ENCODE measurements at places on chromosomes 12 and 14.

GRCh38 chr14:64715146-64715627 is 11.0 kb downstream of the PLEKHG3 start:
- no peak for DNase-seq

- DNase-seq: no peak
Observed at GRCh38 chr14:32354716-32355115, 25.6 kb downstream of the AKAP6 start.

GRCh38 chr12:7039403-7039802 is 21.1 kb upstream of the C1S start:
- no peak for DNase-seq

GRCh38 chr12:8033153-8034044 is 883 bp downstream of the FOXJ2 start:
- DNase-seq: no peak

GRCh38 chr12:110732572-110732971 is 10.1 kb downstream of the PPP1CC start:
- no peak for DNase-seq

GRCh38 chr12:14952299-14952921 is 9.0 kb downstream of the ARHGDIB start:
- DNase-seq: no peak

DNA sequence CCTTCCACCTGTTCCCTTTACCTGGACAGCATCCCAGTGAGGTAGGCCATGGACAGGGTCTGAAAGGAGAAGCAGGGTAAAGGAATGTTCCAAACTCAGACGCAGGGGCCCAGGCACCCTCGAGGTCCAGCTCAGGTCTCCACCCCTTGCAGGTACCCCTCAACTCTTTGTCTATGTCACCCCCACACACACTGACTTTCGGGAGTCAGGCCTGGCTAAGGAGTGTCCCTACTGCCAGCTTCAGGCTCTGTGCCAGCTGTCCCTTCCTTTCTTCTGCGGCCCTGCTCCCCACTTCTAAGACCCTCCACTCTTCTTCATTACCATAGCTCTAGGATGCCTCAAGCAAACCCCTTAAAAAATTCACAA is 13.6 kb downstream of the FAIM2 start:
- no peak for DNase-seq

GRCh38 chr12:116456330-116457082 is 102.7 kb upstream of the MAP1LC3B2 start:
- DNase-seq: no peak

DNA sequence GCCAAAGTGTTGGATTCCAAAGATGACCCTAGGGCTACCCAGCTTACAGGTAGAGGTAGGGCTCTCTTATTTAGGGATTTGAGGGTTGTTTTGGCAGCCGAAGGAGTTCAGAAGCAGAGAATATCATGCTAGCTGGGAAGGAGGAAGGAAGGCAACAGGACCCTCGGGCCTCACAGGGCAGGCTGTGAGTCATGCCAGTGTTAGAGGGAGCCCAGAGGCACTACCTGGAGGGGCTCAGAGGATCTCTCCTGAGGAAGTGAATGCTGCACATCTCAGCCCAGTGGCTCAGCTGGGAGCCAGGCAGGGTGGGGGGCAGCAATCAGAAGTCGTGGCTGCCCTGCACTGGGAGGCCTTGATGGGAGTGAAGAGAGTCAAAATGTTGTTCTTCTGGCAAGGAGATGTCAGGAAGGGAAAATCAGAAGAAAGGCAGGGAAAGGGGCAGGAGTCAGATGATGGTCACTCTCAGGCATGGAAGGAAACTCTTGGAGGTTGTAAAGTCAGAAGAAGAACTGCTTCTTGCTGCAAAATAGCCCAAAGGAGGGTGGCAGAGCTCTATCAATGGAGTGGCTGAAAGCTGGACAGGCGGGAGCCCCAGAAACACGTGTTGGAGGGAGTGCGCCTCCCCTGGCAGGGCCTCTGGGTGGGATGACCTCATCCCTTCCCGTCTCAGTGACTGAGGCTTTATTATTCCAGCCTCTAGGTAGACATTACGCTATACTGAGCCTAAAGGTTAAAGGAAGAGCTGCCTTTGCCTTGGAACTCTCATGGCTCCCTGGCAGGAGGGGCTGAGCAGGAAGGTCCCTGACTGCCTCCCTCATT is 141.3 kb downstream of the SMOC1 start:
- no peak for DNase-seq

- DNase-seq: no peak
Observed at GRCh38 chr12:109983432-109984142, 12.6 kb downstream of the GIT2 start.

- DNase-seq: no peak
Observed at GRCh38 chr14:73944432-73945158, 5.3 kb downstream of the FAM161B start.

GRCh38 chr14:92940543-92940942 is 17.6 kb downstream of the CHGA start:
- DNase-seq: no peak

GRCh38 chr12:89571491-89572195 is 45.8 kb upstream of the POC1B start:
- DNase-seq: no peak

GRCh38 chr14:89900802-89901201 is 53.7 kb downstream of the EFCAB11 start:
- no peak for DNase-seq

- DNase-seq: no peak
Observed at GRCh38 chr12:95551305-95551704, at the start of gene USP44. Gene USP44, minus strand, starts transcription at chr12:95551476. Its CDS starts 17,220 bp downstream, at chr12:95534256.

DNA sequence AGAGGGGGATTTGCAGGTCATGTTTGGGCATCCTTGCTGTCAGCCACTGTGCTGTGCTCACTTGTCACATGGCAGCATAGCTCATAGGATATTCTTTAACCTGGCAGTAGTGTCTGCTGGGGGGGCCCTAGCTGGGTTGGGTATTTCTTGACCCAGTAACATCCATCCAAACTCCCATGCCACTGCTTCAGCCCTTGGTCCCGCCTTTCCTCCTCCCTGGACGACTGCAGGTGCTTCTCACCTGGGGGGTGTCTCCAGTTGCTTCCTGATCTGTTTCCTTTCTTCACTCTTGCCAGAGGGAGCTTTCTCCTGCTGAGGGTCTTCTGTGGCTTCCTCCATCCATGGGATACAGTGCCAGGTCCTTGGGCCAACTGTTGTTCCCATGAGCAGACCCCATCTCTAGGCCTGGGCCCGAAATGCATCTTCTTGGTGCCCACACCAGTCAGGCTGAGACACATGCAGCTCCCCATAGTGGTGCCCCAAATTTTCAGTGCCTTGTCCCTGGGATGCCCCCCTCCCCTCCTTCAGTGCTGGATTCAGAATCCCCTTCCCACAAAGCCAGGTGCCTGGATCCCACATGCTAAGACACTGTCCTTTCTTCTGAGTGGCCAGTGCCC is 20.5 kb downstream of the C14orf132 start:
- DNase-seq: no peak

DNA sequence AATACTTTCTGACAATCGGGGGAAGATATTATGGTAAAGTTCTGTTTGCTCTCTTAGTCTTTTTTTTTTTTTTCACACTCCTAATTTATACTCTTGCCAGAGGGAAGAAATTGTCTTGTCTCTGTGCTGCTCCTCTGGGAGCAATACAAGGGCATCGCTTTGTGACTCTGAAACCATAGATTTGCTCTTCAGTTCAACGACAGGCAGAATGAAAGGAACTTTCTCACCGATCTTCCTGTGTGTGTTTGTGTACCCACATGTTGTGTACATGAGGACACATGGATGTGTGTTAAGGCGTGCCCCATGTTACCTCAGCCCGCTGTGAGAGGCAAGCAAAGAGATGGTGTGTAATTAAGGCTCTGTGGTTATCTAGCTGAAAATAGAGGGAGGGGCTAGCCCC is 457.6 kb downstream of the EGLN3 start:
- no peak for DNase-seq

GRCh38 chr12:4273652-4274395 is at the start of gene CCND2:
Gene CCND2, plus strand, starts transcription at chr12:4273762. Its CDS starts 279 bp downstream, at chr12:4274041.
- DNase-seq: peak; percentile 57

- DNase-seq: no peak
Observed at GRCh38 chr12:100166232-100166631, 23.6 kb upstream of the BLTP3B start.

- DNase-seq: no peak
Observed at GRCh38 chr12:91367234-91367849, 184.7 kb upstream of the DCN start.

DNA sequence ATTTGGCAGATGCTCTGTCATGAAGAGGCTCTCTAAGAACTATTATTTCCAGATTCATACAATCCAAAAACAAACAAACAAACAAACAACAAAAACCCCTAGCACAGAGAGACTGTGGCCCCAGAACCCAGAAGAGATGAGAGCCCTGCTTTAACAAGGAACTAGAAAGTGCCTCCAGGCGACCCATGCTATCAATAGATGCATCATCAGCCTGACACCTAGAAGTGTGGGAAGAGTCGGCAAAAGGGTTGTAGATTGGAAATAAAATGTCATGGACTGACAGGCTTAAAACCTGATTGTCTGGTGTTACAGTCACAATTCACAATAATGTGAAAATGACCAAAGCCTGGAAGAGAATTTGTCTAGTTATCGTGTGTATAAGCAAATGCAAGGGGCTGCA is 50.6 kb upstream of the FLRT2 start:
- DNase-seq: no peak

- no peak for DNase-seq
Observed at GRCh38 chr14:34348592-34348991, 113.4 kb downstream of the SPTSSA start.

- DNase-seq: no peak
Observed at GRCh38 chr12:115155665-115156645, 472.0 kb upstream of the TBX3 start.

DNA sequence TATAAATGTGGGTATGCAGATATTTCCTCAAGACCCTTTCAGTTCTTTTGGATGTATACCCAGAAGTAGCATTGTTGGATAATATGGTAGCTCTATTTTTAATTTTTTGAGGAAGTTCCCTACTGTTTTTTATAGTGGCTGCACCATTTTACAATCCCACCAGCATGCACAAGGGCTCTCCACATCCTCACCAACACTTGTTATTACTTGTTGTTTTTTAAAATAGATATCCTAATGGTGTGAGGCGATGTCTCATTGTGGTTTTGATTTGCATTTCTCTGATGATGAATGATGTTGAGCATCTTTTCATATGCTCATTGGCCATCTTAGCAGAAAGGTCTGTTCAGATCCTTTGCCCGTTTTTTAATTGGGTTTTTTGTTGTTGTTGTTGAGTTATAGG is 47.1 kb downstream of the DIP2B start:
- DNase-seq: no peak

- no peak for DNase-seq
Observed at GRCh38 chr14:69268763-69269162, 8.8 kb downstream of the GALNT16 start.

DNA sequence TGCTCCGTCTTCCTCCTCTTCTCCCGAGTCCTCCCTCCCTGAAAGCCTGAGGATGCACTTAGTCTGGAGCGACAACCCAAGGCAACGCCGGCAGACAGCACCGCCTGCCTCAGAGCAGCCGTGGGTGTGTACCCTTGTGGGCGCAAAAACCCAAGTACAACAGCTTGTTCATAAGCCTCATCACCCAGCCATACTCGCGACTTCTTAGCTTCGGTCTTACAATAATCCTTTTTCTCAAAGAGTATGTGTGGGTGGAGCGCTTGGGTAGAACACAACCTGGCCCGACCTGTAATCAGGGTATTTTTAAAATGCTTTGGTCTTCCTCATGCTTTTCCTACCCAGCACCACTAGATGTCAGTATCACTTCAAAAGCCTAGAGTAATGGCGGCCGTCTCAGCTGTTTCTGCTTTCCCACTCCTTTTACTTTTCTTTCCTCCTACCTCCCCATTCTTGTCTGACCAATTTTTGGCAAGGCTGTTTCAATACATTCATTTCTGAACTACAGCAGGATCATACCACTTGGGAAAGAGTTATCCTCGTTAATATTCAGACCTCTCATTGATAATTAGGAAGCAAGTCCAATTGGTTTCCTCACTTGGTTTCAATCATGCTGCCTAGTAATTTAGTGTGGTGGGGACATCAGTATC is 198.9 kb downstream of the EPS8 start:
- DNase-seq: no peak

DNA sequence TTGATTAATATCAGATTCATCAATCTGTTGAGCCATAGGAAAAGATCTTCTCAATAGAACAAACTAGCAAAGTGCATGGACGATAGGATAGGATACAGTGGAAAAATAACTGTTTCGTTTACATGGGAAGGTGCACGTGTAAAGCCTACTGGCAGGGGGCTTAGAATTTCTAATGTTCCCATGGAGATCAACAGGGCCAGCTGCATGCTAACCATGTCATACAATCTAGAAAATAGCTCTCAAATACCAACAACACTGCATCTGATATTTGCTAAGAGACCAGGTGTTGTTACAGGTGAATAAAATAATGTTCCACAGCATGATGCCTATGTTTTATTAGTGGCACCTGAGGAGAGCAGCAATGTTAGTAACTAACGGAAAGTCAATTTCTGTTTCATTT is 72.5 kb downstream of the ACSS3 start:
- no peak for DNase-seq

GRCh38 chr12:93456077-93456476 is 11.2 kb upstream of the MRPL42 start:
- DNase-seq: no peak

DNA sequence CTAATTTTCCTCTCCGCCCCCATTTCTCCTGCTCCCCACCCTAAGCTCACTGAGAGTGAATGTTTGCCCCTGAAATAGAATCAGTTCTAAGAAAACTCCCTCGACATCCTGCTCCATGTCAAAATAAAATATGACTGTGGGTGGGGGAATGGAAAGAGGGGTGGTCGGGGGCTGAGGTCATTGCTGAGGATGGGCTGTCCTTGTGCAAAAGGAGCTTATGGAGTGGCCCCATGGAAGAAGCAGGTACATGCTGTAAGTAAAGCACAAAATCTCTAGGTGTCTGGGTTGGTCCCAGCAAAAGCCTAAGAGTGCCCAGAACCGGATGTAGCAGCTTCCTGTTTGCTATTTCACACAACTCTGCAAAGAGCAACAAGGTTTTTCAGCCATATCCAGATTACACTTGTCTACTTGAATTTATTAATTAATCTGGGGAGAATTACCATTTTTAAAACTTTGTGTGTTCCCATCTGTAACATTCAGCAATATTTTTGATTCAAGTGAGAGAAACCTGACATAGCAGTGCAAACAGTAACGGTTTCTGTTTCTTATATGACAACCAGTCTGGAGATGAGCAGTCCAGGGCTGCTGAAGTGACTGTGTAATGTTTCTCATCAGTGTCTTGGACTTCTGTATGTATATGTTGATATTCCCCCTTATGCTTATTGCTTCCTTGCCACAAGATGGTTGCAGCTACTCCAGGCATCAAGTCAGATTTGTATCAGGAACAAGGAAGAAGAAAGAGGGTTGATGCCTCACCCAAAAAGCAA is 40.4 kb upstream of the GZMB start:
- DNase-seq: no peak

DNA sequence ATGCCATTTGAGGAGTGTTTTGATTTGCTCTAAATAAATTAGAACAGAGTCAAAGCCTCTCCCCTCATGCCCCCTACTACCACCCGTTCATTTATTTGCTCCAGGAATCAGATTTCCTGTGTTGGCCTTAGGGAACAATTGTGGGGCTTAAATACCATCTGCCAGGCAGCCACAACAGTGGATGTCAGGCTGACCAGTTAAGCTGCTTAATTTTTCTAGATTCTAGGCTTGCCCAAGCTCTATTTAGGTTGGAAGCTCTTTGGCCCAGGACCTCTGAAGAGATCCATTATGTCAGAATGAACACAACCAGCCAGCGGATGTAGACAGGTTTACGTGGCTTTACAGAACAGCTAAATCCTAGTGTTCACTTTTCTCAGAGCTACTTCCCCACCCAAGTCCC is 1.0 kb upstream of the TIMELESS start:
- no peak for DNase-seq

GRCh38 chr14:29853272-29853671 is 74.4 kb downstream of the PRKD1 start:
- no peak for DNase-seq

- DNase-seq: peak; percentile 21
Observed at GRCh38 chr12:132222096-132222807, 78.0 kb downstream of the NOC4L start.
